ENCODE measurements at places on chromosomes 3 and 15.

- no peak for DNase-seq
These were observed 8.7 kb downstream of the U2SURP start for GRCh38 chr3:143010024-143010423.

DNA sequence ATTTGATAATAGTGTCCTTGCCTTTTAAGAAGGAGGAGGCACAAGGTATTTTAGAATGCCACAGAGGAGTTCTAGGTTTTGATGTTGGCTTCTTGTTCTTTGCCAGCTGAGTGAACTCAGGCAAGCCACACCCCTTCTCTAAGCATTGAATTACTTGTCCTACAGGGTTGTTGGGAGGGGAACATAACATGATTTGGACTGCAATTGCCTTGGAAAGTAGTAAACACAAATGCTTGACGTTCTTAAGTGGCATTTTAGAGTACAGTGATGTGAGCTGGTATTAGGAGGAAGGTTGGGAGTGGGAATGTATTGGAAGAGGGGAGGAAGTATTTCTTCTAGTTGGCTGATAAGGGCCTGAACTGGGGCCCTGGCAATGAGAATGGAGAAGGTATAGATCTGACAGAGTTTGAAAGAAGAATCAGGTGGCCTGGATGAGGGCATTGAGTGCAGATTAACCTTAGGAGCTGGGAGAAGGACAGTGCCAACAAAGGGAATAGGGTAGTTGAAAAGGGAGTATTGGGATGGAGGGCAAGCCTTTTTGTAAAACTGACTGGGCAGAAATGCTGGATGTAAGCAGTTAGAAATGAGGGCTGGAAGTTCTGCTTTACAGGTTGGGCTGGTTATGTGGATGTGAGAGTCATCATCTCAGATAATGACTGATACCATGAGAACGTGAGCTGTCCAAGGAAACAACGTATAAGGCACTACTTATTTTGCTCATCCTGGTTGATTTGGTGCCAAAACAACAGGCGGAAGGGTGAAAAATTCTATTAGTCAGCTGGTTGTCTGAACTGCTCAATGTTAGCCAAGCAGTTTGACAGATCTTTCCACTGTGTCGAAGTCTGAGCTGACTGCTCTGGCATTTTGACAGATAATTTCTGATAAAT, 16.7 kb downstream of the KAT2B start:
- DNase-seq = peak; percentile 74

GRCh38 chr15:88215066-88215648, 41.4 kb downstream of the NTRK3 start:
- no peak for DNase-seq

DNA sequence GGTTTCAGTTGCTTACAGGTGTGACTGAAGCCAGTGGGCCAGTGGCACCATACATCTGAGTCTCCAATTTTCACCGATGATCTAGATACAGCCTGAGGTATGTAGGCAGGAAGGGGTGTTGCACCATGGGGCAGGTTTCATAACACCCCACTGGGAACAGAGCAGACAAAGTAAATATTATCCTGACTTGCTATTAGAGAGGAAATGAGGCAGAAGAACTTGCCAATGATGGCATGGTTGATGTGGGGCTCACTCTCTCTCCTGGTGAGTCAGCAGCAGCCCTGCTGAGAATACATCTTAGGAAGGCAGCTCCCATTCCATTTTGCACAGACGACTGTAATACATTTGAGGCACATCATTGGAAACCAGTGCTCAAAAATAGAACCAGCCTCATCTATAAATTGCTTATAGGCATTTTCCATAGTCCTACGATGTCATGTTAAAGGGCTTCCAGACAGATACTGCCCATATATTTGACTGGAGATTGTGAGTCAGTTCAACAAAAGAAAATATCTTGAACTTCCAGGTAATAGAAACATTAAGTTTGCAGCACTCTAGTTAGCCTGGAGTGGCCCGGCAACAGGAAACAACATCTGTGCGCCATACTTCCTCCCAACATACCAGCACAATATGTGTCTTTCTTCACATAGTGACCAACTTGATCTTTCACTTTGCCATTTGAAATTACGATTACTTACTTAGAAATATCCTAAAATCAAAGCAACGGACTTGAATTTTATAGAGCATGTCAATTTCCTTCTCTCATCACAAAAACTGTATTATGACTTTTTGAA, 175.5 kb downstream of the NECTIN3 start:
- DNase-seq = peak; percentile 89

- no peak for DNase-seq
These were observed 47.3 kb upstream of the THRB start for GRCh38 chr3:24541935-24542334.
